Pancreas (tissue), 10 donors: ENCODE measurements at places on chromosomes 7 and 10. TPM values are rescaled to one million over a fixed set of nuclear protein-coding genes. Genes with fewer than 3 reads are reported as not detected.

CTAGE8 gene
- total RNA-seq: 1.7 TPM

- no peak overlapping the region for H3K27ac ChIP-seq
- no peaks in the 10 kb centered on the region for H3K4me1 ChIP-seq
- H3K4me3 ChIP-seq: no peak overlapping the region
- no peaks in the 10 kb centered on the region for H3K36me3 ChIP-seq
These were observed 486.4 kb downstream of the MAGI2 start for GRCh38 chr7:78967046-78967445.

DNA sequence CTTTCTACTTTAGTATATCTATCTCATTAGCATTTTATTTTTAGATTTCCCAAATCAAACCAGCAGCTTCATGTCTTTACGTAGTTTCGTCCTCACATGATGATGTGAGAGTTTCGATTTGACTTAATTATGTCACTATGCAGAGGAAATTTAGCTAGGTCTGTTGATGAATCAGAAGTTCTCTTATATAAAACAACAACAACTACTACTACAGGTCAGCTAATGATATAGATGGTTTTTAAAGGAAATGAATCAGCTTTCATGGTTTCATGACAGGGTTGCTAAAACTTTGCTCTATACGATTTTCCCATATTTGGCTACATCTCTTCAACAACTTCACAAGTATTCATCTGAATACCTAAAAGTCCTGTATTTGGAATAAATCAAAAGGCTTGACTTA lies 28.6 kb downstream of the JAZF1 start:
- peaks cover 31% of the 10 kb centered on the region for H3K4me1 ChIP-seq
- DNase-seq: no peak
- H3K27ac ChIP-seq: no peak overlapping the region
- H3K36me3 ChIP-seq: no peaks in the 10 kb centered on the region
- H3K27me3 ChIP-seq: no peaks in the 10 kb centered on the region

DNA sequence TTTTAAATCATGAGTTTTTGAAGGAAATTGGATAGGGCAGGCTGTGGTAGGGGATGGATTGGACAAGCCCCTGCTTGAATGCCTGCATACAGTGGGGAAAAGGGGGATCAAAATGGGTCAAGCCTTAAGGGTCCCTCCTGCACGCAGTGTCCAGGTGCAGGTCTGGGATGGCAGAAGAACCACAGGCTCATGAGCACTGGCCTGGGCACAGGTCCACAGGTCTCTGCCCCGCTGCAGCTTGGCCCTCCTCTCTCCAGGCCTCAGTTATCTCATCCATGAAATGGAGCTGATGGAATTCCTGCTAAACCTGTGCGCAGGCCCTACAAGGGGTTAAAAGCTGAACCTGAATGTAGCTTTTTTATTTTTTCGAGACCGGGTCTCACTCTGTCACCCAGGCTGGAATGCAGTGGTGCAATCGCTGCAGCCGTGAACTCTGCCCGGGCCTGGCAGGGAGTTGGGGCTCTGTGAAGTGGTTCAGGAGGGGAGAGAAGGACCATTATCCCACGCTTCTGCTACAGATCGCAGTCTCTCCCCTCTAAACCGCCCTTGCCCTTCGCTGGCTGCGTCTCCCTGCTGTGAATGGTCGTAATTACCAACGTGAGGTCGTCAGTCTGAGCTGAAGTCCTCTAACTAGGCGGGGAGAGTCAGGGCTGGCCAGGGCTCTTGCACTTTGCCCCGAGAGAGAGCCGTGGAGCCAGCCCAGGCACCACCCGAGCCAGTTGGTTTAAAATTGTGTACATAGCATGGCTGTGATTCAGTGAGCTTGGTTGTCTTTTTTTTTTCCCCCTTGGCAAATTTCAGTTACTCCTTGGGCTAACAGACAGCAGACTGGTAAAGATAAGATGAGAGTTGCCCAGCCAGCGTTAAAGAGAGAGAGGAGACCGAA lies 77.5 kb upstream of the GTF2I start:
- H3K27me3 ChIP-seq: no peaks in the 10 kb centered on the region
- H3K27ac ChIP-seq: peak overlapping the region; percentile 57
- H3K36me3 ChIP-seq: no peaks in the 10 kb centered on the region
- peak; percentile 68 for DNase-seq
- H3K4me3 ChIP-seq: no peak overlapping the region

CPA1 gene
- 44,423 TPM for total RNA-seq

GRCh38 chr7:51233374-51233773 lies 83.2 kb downstream of the COBL start:
- DNase-seq: no peak
- no peaks in the 10 kb centered on the region for H3K27me3 ChIP-seq
- no peak overlapping the region for H3K27ac ChIP-seq
- no peak overlapping the region for H3K4me3 ChIP-seq

C10orf67 gene
- total RNA-seq: 0.08 TPM

GRCh38 chr7:20280475-20281351 lies 50.0 kb upstream of the ITGB8 start:
- no peak overlapping the region for H3K4me3 ChIP-seq
- no peaks in the 10 kb centered on the region for H3K27me3 ChIP-seq
- H3K4me1 ChIP-seq: no peaks in the 10 kb centered on the region
- no peaks in the 10 kb centered on the region for H3K36me3 ChIP-seq

DNA sequence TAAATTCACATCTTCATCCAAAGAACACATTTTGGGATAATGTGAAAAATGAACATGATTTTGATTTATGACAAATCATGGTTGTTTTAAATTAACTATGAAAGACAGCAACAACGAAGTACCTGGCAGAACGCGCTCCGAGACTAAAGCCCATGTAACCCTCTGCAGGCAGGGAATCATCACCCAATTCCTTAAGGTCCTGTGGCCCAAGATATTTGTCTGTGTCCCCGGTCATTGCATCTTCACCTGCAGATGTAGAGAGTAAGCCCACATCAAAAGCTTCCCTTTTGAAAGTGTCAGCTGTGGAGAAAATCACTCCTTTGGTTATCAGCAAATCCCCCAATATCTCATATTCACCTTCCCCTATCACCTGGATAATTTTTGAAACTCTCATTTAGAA lies 232.5 kb upstream of the CCDC6 start:
- no peaks in the 10 kb centered on the region for H3K27me3 ChIP-seq
- no peak overlapping the region for H3K27ac ChIP-seq

DNA sequence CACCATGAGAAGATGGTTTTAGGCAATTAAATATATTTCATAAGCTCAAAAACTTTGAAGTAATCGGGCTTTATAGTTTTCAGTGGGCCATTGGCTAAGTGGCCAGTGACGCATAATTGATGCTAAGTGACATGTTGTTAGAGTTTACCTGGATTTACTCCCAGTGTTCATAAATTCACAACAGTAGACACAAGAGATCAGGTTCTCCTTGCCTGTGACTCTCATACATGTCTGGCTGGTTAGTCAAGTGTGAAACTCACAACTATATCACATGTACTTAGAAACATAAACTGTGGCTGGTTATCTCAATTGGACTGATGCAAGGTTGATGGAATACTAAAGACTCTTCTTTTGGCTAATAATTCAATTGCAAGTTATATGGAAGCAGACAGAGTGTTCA lies 26.2 kb downstream of the ASB15 start:
- H3K4me3 ChIP-seq: no peak overlapping the region
- no peaks in the 10 kb centered on the region for H3K4me1 ChIP-seq
- H3K27ac ChIP-seq: no peak overlapping the region

- H3K27ac ChIP-seq: no peak overlapping the region
- H3K4me3 ChIP-seq: no peak overlapping the region
- H3K27me3 ChIP-seq: no peaks in the 10 kb centered on the region
- no peaks in the 10 kb centered on the region for H3K4me1 ChIP-seq
- DNase-seq: no peak
- H3K36me3 ChIP-seq: no peaks in the 10 kb centered on the region
These were observed 357.0 kb downstream of the PHF14 start for GRCh38 chr7:11330717-11331116.

GRCh38 chr7:13189668-13190067 lies 502.2 kb downstream of the ARL4A start:
- H3K36me3 ChIP-seq: no peaks in the 10 kb centered on the region
- no peak overlapping the region for H3K27ac ChIP-seq
- H3K4me3 ChIP-seq: no peak overlapping the region
- H3K27me3 ChIP-seq: no peaks in the 10 kb centered on the region

- no peaks in the 10 kb centered on the region for H3K36me3 ChIP-seq
- H3K27me3 ChIP-seq: no peaks in the 10 kb centered on the region
- no peaks in the 10 kb centered on the region for H3K4me1 ChIP-seq
- no peak for DNase-seq
- no peak overlapping the region for H3K27ac ChIP-seq
These were observed 549.4 kb downstream of the SORCS1 start for GRCh38 chr10:106615081-106615480.

DNA sequence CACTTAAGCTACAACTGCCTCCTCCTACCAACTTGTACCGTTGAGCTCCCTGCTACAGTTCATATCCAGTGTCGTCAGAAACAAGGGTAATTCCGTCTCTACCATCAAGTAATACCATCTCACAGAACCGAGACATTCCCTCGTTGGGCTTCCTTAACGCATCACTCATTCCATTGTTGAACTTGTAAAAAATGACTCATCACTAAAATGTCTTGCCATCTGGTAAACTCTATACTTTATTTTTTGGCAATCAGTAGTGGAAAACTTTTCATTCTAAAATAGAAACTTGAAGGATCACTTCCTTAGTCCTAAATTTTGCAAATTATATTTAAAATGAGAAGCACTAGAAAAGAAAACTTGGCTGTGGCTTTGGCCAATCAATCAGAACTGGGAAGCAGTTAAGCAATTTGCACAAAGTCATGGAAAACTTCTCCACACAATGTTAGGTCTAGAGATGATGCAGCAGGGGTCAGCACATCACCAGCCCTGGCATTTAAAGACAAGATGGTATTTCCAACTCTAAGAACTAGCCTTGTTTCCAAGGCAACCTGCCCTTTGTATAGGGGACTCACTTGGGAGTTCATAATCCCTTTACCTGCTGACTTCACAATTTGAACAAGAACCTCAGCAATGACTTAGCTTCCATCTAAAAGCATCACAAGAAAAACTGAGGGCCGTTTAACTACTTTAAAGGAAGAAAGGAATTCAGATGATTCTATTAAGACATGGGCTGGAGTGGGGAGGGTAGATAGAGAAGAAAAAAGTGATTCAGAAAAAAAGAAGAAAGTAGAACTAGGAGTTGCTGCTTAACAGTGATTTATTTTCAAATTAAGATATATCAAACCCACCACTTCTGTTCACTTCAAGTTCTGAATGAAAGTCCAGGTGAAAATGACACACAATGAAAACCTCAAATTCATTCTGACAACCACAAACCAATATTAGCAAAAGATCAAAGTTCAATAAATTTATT lies 288.1 kb downstream of the PARD3 start:
- H3K27me3 ChIP-seq: no peaks in the 10 kb centered on the region
- no peak overlapping the region for H3K27ac ChIP-seq

GSDME gene
- total RNA-seq: 7.1 TPM

DNA sequence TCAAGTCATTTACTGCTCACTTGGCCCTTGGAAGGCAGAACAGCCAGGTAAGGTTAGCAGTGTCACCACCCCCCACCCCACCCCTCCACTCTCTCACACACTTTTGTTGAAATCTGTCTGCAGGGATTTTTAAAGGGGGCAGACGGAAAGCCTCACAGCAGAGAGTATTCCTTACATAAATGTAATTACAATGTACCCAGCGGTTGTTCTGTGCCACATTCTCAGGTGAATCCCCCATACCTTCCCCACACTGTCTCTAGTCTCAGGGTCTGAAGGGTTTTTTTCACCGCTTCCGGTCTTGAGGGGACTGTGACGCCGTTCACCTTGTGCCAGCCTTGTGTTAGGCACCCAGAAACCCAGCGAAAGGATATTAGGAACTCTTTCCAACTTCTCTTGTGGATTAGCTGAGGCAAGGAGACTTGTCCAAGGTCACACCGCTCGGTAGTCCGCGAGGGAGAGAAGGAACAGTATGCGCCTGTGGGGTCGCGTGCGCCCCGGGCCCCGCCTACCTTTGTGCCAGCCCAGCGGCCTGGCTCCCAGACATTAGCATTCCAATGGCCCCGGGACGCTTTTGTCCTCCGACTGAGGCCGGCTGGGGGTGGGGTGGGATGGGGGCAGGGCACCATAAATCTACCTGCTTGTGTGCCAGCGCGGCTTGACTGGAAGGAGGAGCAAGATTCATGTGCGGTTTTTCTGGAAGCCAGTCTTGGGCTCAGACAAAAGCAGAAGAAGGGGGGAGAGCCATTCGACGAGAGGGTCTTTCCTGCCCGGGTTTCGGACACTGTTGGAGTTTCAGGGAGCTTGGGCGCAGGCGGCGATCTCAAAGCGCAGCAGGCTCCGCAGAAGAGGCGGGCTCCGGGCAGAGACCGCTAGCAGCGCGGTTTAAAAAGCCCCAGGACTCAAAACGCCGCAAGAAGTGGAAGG lies 4.5 kb downstream of the NEUROG3 start:
- no peak overlapping the region for H3K27ac ChIP-seq
- H3K4me3 ChIP-seq: no peak overlapping the region
- no peaks in the 10 kb centered on the region for H3K4me1 ChIP-seq
- no peaks in the 10 kb centered on the region for H3K36me3 ChIP-seq
- H3K27me3 ChIP-seq: peaks cover 8% of the 10 kb centered on the region

NPSR1 gene
- total RNA-seq: not detected

DNA sequence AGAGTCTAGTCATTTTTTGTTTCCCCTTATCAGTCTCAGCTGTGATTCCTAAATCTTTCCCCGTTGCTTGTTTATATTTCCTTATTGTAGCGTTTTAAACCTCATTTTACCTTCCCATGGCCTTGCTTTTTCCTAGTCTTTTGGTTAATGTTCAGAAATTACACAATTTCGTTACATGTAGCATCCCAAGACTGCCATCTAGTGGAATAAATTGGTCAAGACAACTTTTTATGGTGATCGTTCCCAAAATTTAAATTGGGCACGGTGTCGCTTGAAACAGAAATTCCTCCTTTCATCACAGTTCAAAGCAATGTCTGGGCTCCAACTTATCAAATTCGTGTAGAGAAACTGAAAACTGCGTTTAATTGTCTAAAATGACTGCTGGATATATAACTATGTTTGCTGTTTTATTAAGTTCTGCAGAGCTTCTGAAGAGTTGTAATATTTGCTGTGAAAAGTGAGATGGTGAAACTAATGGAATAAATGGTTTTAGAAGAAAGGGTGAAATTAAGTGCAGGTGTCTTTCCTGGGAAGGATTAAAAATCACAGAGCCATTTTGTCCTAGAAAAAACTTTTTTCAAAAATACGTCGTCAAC lies 370.2 kb downstream of the PHF14 start:
- H3K36me3 ChIP-seq: no peaks in the 10 kb centered on the region
- H3K4me3 ChIP-seq: no peak overlapping the region
- no peaks in the 10 kb centered on the region for H3K27me3 ChIP-seq
- DNase-seq: no peak

DNA sequence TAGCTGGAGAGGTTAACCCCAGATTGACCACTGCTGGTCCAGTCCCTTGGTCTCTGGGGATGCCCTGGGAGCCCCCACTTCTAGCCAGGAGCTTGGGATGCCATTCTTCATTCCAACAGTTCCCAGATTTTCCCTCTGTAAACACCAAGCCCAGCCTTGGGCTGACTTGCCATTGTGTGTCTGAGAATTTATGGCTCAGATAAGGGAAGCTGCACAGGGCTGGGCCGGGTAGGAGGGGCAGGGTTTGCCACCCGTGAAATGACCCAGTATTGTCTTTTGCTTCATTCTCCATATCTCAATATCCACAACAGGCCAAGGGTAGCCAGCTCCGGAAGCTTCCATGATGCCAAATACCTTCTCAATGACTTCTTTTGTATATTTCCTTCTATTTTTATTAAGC lies 32.1 kb downstream of the AFAP1L2 start:
- no peak overlapping the region for H3K4me3 ChIP-seq
- H3K27me3 ChIP-seq: no peaks in the 10 kb centered on the region
- H3K36me3 ChIP-seq: no peaks in the 10 kb centered on the region
- H3K4me1 ChIP-seq: peaks cover 19% of the 10 kb centered on the region
- no peak for DNase-seq

CACUL1 gene
- 13.8 TPM for total RNA-seq

GRCh38 chr7:139571190-139571589 lies 47.7 kb downstream of the CLEC2L start:
- H3K27me3 ChIP-seq: no peaks in the 10 kb centered on the region
- H3K36me3 ChIP-seq: no peaks in the 10 kb centered on the region
- no peak overlapping the region for H3K4me3 ChIP-seq
- DNase-seq: no peak
- H3K4me1 ChIP-seq: no peaks in the 10 kb centered on the region
